Substantia nigra (tissue), 51 donors: ENCODE measurements at places on chromosomes 3 and 15.

- DNase-seq = no peak
Observed at GRCh38 chr3:101853982-101854381, 4.7 kb downstream of the NFKBIZ start.

DNA sequence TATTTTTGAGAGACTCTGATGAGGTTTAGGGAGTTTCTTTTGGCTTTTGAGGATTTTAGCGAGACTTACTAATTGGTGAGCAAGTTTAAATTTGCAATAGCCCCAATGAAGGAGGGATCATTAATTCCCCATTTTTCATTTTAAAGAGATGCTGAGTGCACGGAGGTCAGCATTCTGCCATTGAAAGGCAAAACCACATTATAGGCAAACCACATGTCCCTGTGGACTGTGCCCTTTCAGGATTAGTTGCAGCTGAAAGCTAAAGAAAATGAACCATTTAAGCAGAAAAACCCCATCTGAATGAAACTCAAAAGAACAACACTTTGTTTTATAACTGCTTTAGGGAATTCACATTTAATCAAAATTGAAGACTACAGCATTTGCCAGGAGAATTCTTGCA lies 246.5 kb downstream of the PDZRN3 start:
- DNase-seq = no peak

- DNase-seq = no peak
Observed at GRCh38 chr15:73934281-73934680, 8.0 kb downstream of the LOXL1 start.

DNA sequence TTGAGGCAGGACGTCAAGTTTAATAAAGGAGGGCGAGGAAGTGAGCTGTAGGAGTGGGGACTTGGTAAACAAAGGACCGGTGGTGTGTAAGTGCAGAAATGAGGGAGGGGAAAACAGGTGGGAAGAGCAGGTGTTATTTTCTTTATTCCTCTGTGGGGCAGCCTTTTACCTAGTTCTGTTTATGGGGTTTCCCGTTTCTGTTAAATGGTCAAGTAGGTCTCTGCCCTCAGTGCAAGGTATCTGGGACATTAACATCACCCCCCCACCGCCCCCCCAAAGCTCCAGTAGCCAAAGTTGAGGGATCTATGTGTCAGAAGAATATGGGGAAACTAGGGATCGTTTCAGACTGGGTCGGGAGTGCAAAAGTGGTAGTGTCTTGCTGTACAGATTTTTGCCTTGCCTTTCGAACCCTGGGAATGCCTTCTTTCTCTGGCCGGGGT lies 893 bp downstream of the MGA start:
- no peak for DNase-seq

DNA sequence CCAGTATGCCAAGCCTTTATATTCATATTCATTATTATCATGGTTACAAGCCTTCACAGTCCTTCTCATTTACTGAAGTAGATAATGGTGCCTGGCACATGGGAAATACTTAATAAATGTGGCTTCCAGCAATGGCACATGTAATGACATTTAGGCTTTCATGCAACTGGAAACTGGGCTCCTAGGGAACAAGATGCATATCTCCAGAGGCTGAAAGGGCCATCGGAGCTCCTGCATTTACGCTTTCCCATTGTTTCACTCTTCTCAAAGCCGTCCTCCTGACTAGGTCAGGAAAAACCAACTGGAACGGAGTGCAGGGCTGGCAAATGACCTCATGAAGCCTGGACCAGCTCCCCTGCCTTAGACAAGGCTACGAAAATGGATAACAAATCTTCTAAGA lies 474.9 kb downstream of the MAGI1 start:
- no peak for DNase-seq

- DNase-seq = no peak
Observed at GRCh38 chr15:80743189-80743833, 35.9 kb upstream of the CEMIP start.
